ENCODE measurements at places on chromosomes 13 and 19.

DNA sequence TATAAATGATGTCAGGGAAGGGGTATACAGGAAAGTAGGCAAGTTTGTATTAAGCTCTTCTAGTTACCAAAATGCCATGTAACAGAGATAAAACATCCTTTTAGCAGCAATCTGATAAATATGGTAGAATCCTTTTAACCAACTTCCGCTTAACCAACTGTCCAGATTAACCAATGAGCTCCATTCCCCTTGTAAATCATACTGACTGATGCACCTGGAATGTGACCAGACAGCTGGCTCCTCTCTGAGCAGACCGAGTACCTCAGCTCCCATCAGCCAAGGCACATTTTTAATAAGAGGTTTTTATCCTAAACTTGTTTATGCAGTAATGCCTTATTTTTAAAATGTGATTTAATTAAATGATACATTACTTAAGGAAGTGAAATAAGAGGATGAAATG, 66.4 kb downstream of the KLF12 start:
- DNase-seq = no peak

DNA sequence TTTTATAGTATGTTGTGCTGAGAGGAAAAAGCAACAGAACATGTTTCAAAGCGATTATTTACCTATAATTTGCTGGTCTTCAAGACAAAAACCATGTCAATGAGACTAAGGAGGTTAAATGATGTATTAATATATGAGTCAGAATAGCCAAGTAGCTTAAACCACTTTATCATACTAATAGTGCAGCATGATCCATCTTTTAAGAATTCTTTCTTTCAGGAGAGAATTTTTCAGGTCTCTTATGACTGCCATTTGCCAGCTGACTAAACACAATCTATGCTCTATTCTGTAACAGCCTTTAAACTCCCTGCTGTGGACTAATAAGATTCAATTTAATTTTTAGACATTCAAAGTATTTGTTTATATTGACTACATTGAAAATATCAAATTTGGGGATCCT, 93.7 kb downstream of the TRPC4 start:
- no peak for DNase-seq

DNA sequence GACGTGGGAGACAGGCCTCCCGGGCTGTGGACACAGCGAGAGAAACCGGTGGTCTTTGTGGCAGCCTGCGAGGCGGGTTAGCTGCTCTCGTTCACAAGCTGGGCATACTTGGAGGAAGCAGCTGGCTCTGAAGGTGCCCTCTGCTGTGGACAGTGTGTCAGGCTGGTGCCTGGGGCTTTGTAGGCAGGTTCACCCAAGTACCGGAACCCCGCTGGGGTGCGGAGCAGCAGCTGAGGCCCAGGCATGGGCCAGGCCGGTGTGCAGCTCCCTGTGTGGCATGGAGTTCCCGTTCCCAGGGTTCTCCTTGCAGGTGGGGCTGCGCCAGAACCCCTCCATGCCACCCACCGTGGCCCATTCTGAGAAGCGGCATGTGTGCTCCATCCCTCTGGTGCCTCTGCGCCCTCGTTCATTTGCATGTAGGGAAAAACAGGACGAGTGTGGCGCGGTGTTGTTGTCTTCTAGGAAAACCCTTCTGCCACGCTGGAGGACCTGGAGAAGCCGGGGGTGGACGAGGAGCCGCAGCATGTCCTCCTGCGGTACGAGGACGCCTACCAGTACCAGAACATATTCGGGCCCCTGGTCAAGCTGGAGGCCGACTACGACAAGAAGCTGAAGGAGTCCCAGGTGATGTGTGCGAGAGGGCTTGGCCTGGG, 20.0 kb downstream of the UPF1 start:
- no peak for DNase-seq

GRCh38 chr19:20273376-20273775, 106.4 kb downstream of the ZNF486 start:
- DNase-seq = no peak

DNA sequence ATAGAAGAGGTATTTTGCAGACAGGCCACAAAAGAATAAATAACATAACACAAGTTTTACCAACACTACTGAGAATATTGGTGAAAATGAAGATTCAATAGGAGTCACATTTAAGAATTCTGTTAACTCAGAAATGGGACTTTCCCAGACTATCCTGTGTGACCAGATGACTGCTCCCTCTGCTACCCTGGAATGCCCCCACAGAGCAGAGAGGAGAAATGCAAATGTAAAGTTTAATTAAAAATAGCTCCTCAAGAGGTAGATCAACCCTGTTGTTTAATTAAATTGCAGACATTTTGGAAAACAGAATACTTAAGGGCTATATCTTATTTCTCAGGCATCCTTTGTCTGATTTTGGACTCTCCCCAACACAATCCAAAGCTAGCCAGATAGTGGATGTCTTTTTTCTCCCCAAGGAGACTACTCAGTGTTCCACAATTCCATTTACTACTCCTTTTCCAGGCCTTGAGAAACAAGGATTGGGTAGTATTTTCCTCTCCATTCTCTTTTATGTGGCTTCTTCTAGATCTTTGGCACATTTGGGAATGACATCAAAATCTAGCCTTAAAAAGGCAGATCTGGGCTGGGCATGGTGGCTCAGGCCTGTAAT, 104.7 kb upstream of the TSC22D1 start:
- no peak for DNase-seq

DNA sequence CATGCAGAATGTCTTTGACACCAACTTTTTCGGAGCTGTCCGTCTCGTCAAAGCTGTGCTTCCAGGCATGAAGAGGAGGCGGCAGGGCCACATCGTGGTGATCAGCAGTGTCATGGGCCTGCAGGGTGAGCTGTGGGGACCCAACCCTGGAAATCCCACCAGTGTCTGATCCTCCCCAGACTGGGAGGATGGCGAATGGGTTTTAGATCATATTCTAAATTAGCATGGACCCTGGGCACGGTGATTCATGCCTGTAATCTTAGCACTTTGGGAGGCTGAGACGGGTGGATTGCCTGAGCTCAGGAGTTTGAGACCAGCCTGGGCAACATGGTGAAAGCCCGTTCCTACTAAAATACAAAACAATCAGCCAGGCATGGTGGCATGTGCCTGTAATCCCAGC, 5.5 kb downstream of the RDH8 start:
- DNase-seq = no peak

DNA sequence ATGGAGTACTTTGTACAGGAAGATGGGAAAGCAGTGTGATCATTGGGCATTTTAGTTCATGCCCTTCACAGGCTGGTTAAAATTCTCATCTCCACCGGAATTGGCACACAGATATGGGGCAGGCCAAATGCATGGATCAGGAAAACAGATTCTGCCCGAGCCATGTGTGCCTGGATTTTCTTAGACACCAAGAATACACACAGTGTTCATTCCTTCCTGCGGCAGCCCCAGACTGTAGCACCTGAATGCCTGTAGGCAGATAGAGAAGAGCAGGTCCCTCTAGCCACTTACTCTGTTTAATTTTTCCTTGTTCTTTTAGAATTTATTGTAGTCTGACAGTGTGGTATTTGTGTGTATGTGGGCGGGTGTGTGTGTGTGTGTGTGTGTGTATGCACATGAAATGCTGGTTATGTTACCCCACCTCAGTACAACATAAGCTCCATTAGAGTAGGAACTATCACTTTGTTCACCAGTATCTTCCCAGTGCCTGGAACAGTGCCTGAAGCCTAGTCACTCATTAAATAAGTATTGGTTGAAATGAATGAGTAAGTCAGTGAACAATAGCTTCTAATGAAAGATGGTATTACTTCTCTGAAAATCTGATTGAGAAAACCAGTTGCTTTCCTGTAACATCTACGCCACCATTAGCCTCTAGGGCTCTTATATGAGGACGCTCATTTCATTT, 41.7 kb downstream of the FRY start:
- DNase-seq = no peak

- no peak for DNase-seq
Measured at GRCh38 chr13:38821770-38822551, 135.1 kb downstream of the FREM2 start.

GRCh38 chr13:26971990-26972887, 199.4 kb downstream of the USP12 start:
- DNase-seq = no peak

GRCh38 chr19:31594701-31595100, 245.5 kb upstream of the TSHZ3 start:
- no peak for DNase-seq

DNA sequence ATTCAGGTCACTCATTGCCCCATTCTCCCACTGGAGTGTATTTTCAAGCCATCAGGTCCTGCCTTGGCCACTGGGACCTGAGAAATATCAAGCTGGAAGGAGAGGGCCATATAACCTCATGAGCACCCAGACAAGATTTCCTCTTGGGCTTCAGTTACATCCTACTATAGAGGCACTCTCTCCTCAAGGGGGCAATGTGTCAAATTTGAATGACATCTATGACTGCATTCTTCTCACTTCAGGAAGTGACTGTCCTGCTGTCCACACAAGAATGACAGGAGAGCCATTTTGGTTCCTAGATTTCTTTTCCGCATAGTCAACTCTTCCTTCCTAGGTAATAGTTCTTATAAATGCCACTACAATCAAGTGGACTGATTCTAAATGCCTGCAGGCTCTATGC, 416.2 kb downstream of the DIAPH3 start:
- DNase-seq = no peak

- no peak for DNase-seq
Measured at GRCh38 chr13:24557081-24557480, 44.5 kb upstream of the PARP4 start.

- no peak for DNase-seq
Measured at GRCh38 chr13:30030141-30030750, 179.8 kb upstream of the UBL3 start.

DNA sequence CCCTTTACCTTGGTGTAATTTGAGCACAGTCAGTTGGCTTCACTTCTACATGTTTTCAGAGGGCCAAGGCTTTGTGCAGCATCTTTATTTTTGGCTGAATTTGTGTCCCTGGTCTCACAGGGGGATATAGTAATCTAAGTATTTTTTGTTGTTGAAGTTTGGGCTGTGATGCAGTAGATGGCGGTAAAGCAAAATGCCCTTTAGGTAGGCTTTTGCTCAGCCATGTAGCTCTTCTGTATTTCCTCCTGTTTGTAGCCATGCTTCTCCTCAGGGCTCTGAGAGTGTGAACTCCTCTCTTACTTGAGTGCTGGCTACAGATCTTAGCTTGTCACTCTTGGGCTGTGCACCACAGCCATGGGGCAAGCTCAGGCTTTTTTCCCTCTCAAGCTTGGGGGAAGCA, 328.6 kb downstream of the SLITRK5 start:
- DNase-seq = no peak

DNA sequence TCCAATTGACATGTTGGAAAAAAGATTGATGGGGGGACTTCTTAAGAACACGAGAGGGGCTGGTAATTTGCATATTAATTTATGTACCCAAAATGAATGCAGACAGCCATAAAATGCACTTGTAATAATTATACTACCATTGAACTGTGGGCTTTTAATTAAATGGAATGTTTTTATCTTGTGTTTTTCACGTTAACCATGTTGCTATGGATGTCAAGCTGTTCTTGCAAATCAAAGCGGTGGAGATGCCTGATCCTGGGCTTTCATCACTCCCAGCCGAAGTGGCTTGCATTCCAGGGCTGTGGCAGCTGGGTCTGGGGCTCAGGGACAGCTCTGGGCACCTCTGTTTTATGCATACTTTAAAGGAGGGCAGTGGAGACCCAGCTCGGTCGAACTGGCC, 179.4 kb upstream of the TMTC4 start:
- no peak for DNase-seq

DNA sequence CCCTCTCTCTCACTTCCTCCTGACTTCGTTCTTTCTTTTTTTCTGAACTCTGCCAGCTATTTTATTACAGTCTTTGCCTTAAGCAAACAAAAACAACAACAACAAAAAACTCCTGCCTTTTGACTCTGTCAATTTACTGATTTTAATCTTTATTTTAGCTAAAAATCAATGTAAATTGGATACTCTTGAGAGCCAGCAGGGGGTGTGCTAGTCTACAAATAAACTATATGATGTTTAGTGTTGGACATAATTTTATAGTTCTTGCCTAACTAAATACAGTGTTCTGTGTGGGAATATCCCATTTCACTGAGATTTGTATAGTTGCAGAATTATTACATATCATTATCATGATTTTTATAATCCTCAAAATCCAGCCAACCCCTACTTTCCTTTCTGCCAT, 1199.9 kb upstream of the SPRY2 start:
- DNase-seq = no peak

- DNase-seq = no peak
Measured at GRCh38 chr19:4448147-4448985, 9.2 kb downstream of the UBXN6 start.

GRCh38 chr19:18223860-18224524, 2.2 kb downstream of the PDE4C start:
- DNase-seq = no peak

DNA sequence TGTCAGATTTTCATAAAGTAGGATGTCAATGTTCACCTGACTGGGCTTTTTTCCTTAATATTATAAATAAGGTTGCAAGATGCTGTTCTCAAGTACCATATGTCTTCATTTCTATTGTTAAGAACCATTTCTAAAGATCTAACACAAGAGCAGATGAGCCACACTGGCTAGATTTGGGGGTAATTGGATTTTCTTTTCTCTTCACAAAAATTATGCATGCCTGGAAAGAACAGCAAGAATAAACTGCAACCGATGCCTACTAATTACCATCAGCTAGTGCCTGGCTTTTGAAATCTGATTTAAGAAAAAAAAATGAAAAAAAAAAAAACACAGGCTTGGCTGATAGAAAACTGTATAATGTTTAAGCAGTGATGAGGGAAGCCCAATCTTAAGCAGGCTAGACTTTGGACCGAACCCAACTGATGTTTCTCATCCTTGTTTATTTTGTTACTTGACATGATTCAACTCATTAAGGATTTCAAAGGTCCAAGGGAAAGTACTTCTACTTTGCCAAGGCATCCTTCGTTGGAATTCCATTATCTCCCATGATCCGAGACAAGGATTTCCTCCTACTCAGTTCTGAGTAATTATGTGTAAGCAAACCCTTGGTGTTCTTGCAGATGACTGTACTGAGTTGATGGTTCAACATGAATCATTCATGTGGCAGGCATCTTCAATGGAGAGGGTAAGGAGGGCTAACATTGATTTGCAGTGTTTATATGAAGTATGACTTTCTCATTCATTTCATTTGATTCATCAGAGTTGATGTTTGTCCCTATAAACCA, 300.5 kb downstream of the SPRY2 start:
- DNase-seq = no peak

GRCh38 chr13:89790696-89791095, 1556.8 kb upstream of the MIR17HG start:
- DNase-seq = no peak

GRCh38 chr13:63011996-63012395, 1596.3 kb upstream of the PCDH20 start:
- DNase-seq = no peak

DNA sequence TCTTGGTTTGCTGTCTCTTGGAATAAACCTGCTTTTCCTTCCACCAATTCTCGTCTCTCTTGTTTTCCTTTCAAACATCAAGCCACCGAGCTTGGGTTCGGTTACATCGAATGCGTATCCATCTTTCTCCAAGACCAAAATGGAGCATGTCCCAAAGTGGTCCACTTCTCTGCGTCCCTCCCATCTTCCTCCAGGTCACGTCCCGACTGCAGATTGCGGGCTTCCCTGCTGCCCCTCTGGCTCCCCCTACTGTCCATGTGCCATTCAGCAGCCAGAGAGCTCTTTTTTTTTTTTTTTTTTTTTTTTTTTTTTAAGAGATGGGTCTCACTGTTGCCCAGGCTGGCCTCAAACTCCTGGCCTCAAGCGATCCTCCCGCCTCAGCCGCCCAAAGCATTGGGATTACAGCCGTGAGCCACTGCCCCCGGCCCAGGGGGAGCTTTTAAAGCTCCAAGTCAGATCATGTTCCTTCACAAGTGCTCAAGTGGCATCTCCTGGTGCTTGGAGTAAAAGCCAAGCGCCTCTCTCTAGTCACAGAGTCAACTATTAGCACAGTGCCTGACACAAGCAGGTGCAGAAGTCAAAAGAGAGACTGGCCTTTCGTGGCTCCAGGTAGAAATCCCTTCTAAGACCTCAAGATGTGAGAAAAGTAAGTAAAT, 10.0 kb downstream of the COL5A3 start:
- peak; percentile 63 for DNase-seq
